ENCODE measurements at places on chromosomes 12 and 14. TPM values are rescaled to one million over a fixed set of nuclear protein-coding genes. Genes with fewer than 3 reads are reported as not detected.

DCN gene
- 129 TPM for total RNA-seq

DNA sequence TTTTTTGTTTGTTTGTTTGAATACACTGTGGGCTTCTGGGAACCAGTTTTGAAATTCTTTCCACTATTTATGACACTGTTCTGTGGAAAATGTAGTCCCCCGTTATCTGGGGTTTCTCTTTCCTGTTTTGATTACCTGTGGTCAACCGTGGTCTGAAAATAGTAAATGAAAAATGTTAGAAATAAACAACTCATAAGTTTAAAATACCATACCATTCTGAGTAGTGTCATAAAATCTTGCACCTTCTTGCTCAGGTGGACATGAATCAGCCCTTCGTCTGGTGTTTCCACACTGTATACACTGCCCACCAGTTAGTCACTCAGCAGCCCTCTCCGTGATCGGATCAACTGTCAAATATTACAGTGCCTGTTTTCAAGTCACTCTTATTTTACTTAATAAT, 5.1 kb upstream of the PAPOLA start:
- DNase-seq: no peak

- no peak for DNase-seq
Measured at GRCh38 chr14:51097287-51097686, 2.4 kb upstream of the TRIM9 start.

DNA sequence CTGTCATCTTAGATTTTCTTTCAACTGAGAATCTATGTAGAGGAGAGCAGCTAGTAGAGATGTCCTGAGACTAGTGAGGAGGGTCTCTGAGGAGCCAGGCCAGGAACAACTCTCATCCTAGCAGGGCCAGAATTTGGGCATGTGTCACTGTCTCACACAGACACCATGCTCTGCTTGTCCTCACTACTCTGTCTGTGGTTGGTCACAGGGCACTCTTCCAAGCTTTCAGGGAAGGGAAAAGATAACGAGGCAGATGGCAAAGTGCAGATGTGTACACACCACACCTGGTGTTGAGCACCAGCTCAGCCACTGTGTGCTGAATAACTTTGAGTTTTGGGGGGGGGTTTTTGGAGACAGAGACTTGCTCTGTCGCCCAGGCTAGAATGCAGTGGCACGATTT, 2.5 kb downstream of the SSPN start:
- no peak for DNase-seq

NEMF gene
- total RNA-seq: 30.0 TPM

- no peak for DNase-seq
Measured at GRCh38 chr12:93812626-93813025, 135.5 kb downstream of the CRADD start.

- no peak for DNase-seq
Measured at GRCh38 chr14:64109819-64110554, 184.2 kb downstream of the ESR2 start.

DNA sequence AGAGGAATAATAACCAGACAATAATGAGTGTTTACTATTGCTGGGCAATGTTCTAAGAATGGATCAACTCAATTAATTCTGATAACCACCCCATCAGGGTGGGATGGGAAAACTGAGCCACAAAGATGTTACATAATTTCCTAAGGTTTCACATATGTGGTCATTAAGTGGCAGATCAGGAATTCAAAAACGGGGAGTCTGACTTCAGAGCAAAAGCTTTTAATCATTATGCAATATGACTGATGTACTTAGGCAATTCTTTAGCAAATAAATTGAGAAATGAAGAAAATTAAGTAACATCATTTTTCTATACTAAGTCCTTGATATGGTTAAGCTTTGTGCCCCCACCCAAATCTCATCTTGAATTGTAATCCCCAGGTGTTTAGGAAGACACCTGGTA, 53.4 kb downstream of the PLCZ1 start:
- no peak for DNase-seq

IFNG-AS1 gene
- not detected for total RNA-seq

- no peak for DNase-seq
Measured at GRCh38 chr12:52436828-52437474, 2.8 kb upstream of the KRT75 start.

ZNF385A gene
- 0.89 TPM for total RNA-seq

DNA sequence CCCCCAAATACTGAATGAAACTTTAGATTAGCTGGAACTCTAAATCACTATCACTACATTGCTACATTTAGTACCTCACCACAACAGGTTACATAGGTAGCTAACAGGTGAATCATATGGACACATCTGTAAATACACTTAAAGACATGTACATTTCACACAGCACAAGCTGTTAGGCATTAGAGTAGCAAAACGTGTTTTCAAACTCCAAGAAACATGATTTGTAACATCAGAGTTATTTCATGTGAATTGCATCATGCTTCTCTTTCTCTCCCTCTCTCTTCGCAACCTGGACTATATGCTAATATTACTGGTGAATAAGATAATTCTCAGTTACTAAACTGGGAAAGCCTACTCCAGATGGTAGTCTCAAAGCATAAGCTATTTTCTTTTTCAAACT, 4.3 kb downstream of the SEL1L start:
- DNase-seq: no peak

OAS3 gene
- total RNA-seq: 8.6 TPM

PLEKHG7 gene
- not detected for total RNA-seq

PRR4 gene
- not detected for total RNA-seq

- DNase-seq: no peak
Measured at GRCh38 chr12:117538926-117539325, 177.5 kb upstream of the NOS1 start.

PTPRQ gene
- total RNA-seq: 4.0 TPM

GRCh38 chr12:15848606-15849005, 33.6 kb upstream of the STRAP start:
- no peak for DNase-seq

TPPP2 gene
- total RNA-seq: not detected
